CD4-positive, CD25-positive, alpha-beta regulatory T cell (primary cell): ENCODE measurements at places on chromosomes 4 and X. TPM values are rescaled to one million over a fixed set of nuclear protein-coding genes. Genes with fewer than 3 reads are reported as not detected.

DNA sequence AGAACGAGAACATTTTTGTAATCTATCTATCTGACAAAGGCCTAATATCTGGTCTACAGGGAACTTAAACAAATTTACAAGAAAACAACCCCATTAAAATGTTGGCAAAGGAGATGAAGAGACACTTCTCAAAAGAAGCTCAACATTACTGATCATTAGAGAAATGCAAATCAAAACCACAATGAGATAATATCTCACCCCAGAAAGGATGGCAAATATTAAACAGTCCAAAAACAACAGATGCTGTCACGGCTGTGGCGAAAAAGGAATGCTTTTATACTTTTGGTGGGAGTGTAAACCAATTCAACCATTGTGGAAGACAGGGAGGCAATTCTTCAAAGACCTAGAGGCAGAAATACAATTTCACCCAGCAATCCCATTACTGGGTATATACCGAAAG lies 2284.8 kb downstream of the ARAP2 start:
- no peak for DNase-seq
- H3K36me3 ChIP-seq: no peaks in the 10 kb centered on the region
- H3K4me3 ChIP-seq: no peak overlapping the region
- no peak overlapping the region for H3K27ac ChIP-seq
- no peaks in the 10 kb centered on the region for H3K27me3 ChIP-seq

Gene RP2
- total RNA-seq: 7.2 TPM

Gene MEPE
- not detected for total RNA-seq

Gene FAM114A1
- not detected for total RNA-seq
